Esophagus squamous epithelium (tissue), 5 donors: ENCODE measurements at places on chromosomes 7 and 10.

DNA sequence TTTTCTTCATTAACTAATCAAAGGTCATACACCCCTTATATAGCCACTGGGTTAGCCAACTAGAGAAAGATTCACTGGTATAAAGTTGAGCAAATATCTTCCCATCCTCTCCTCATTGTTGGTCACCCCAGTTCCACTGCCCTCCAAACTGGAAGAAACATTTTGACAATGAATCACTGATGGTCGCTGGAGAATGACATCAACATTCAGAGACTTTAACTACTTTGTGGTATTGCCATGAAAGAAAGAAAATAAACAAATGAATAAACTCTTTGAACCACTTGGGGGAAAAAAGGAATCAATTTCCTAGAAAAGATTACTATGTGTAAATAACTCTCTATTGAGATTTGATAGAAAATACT lies 23.4 kb downstream of the HYCC1 start:
- DNase-seq = no peak

- DNase-seq = no peak
These were observed 173.6 kb upstream of the AKR1E2 start for GRCh38 chr10:4652111-4653010.

DNA sequence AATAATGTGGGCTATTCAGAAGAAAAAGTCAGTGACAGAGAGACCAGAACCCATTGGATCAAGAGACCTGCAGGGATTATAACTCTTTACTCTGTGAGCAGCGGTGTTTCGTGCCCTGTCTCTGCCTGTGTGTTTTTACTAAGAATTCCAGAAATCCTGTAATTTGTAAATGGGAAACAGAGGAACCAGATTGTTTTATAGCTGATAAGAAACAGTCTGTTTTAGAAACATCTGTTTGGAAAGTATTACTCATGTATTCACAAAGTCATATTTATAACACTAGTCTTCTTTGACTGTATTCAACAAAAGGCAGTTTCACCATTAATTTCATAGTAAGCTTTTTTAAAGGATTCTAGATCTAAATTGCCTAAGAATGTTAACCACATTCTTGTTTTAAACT lies 30.0 kb upstream of the VDAC2 start:
- DNase-seq = no peak

DNA sequence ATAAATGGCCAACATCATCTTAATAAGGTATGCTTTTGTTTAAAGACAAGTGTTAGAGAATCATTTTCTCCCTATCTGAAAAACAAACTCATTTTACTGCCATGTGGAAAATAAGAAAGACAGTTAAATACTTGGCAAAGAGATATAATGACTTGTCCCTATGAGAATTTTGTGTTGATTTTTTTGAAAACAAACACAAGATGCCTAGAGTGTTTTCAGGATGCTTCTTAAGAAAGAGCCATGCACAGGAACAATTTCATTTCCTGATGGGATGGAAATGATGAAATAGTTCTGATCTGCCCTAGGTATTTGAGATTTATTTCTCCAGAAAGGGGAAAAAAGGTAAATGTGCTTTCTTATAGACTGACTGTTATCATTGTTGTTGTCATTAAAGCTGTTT lies 237.5 kb upstream of the GNAI1 start:
- DNase-seq = no peak

DNA sequence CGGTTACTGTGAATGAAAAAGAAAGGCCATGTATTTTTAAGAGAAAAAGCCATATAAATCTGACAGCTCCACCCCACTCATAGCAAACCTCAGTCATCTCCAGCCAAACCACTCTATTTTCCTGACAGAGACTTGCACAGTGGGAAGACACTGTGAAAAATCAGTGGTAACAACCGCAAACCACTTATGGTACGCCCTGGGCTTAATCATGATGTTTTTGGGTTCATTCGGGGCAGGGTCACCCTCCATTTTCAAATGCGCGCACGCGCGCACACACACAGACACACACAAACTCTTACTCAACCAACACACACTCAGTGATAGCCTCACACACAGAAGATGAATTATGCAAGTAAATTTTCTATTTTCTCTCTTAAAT lies 82.1 kb upstream of the HPS1 start:
- no peak for DNase-seq

- no peak for DNase-seq
These were observed 1.9 kb downstream of the AUTS2 start for GRCh38 chr7:69599955-69600709.

DNA sequence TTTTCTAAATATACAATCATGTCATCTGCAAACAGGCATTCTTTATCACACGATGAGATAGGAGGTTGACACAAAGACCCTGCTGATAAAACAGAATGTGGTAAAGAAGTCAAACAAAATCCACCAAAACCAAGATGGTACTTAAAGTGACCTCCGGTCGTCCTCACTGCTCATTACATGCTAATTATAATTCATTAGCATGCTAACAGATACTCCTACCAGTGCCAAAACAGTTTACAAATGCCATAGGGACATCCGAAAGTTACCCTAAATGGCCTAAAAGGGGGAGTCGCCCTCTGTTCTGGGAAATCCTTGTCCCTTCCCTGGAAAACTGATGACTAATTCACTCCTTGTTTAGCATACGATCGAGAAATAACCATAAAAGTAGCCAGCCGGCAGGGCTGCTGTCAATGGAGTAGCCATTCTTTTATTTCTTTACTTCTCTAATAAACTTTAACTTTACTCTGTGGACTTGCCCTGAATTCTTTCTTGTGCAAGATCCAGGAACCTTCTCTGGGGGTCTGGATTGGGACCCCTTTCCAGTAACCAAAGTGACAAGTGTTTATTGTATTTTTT lies 126.6 kb downstream of the CCDC71L start:
- no peak for DNase-seq

GRCh38 chr7:81645435-81645834 lies 124.4 kb downstream of the HGF start:
- no peak for DNase-seq

DNA sequence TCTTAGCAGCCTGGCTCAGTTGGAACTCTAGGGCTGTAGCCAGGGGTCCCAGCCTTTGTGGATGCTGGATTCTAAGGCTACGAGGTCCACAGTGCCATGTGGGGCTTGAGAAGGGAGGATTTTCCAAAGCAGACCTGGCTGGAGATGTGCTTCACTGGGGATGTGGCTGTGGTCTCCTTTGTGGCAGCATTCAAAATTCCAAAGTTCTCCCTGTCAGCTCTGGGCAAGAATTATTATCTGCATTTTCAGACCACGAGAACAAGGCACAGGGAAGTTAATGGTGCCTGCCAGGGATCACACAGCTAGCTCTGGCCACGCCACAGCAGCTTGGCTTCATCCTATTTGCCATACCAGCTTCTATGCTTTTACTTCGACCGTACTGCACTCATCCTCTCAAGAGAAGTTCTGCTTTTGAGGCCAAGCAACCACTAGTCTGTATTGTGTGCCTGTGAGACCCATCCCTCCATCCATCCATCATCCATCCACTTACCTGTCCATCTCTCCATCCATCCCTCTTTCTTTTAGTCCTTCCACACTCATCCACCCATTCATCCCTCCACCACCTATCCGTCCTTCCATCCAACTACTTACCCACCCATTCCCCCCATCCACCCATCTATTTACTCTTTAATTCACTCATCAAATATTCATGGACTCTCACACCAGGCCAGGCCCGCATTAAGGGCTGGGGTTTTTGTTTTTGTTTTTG lies 71.5 kb downstream of the ZMIZ1 start:
- DNase-seq = no peak

GRCh38 chr7:106788637-106789036 lies 76.4 kb upstream of the PIK3CG start:
- DNase-seq = no peak

DNA sequence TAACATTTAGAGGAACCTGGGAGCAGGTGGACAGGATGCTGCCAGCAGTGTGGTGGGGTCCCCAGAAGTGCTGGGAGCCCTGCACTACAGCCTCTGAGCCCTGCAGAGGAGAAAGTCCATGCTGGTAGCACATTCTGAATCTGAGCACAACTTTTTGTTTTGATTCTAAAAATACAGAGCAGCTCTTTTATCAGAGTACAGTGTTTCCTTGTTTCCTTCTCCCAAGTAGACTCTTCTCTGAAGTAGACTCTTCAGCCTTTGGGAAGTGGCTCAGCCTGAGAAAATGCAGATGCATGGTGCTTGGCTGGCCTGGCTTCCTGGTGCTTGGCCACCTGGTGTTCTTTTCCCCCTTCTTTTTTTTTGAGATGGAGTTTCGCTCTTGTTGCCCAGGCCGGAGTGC lies 9.1 kb downstream of the ADCY1 start:
- no peak for DNase-seq

DNA sequence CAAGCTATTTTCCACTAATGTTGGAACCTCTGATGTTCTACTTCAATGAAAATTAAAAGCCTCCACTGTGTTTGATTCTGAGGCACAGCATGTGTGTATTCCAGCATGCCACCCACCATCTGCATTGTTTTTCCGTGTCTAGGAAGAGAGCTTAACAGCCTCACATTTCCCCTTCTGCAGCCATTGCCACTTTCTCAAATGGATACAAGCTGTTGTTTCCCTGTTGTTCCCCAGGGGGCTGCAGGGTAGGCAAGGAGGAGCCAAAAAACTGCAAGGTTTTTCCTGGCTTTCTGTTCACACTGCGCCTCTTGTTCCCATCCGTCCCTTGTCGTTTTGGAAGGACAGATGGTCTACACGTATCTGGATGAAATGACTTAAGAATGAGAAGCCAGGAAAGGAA lies 72.3 kb upstream of the DNAJB12 start:
- no peak for DNase-seq

- no peak for DNase-seq
These were observed 51.9 kb upstream of the FAM180A start for GRCh38 chr7:135800560-135800959.

- no peak for DNase-seq
These were observed 72.2 kb upstream of the RHEB start for GRCh38 chr7:151591866-151592265.

- DNase-seq = no peak
These were observed 389.4 kb downstream of the SORCS1 start for GRCh38 chr10:106775127-106775526.

DNA sequence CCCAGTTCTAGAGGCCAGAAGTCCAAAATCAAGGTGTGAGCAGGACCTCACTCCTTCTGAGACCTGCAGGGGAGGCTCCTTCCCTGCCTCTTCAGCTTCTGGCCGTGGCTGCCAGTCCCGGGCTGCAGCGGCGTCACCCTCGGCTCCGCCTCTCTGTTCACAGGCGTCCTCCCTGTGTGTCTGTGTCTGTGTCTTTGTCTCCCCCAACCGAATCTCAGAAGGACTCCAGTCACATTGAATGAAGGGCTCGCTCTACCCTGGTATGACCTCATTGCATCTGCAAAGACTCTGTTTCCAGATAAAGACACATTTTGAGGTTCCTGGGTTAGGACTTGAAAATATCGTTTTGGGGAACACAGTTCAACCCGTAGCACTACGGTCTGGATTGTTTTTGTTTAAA lies 33.1 kb upstream of the GALNT11 start:
- no peak for DNase-seq

- DNase-seq = no peak
These were observed 317.4 kb upstream of the COBL start for GRCh38 chr7:51634025-51634424.

GRCh38 chr7:157485361-157485831 lies 148.6 kb downstream of the DNAJB6 start:
- DNase-seq = no peak

GRCh38 chr7:135904282-135904681 lies 72.9 kb downstream of the MTPN start:
- DNase-seq = no peak

DNA sequence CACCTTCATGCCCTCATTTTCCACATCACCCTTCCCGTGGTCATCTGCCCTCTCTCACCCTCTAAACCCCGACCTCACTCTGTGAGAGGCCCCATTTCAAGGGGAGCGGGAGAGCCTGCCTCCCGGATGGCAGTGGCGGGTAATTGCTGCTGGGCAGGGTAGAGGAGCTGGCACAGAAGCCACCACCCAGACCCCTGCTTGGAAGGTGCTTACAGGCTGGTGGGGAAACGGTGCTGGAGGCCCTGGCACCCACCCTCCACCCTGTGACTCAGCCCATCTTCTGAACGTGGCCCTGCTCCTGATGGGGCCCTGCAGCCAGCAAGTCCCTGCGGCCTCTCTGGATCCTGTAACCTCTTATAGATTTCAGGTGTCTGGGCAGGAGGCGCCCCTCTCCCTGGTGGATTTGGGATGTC lies 10.6 kb upstream of the PWWP2B start:
- DNase-seq = no peak

DNA sequence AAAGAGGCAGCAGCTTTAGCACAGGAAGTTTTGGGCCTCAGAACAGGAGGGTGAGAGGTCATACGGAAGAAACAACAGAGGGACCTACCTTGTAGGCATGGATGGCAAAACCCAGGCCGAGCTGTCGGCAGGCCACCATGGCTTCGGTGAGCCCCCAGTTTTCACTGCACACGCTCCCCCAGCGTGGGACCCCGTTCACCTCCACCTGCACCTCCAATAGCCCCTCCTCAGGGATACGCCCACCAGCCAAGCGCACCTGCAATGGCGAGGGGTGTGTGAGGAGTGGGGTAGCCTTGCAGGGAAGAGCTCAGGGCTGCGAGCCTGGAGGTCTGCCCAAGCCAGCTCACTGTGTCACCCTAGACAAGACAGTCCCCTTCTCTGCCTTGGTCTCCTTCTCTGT lies 11.3 kb downstream of the LOXL4 start:
- DNase-seq = no peak

DNA sequence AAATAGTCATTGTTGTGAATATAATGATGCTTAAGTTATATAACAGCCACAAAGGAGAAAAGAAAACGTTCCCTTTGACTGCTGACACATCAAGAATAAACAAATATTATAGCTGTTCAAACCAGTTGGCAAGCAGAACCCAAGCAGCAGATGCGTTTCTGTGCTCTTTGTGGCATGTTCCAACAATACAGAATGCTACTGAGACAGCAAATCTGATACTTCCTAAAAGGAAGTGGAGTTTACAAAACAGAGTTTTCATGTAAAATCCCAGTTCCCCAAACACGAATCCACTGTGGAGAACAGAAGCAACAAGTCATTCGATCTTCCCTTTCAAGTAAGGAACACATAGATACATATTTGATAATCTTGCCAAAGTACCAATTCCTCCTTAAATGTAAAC lies 170.9 kb upstream of the ASAH2 start:
- no peak for DNase-seq

GRCh38 chr7:71507680-71508602 lies 376.0 kb downstream of the GALNT17 start:
- no peak for DNase-seq

GRCh38 chr7:44433255-44434022 lies 57.0 kb downstream of the NUDCD3 start:
- no peak for DNase-seq
